ENCODE measurements at places on chromosomes 5 and 9. TPM values are rescaled to one million over a fixed set of nuclear protein-coding genes. Genes with fewer than 3 reads are reported as not detected.

DNA sequence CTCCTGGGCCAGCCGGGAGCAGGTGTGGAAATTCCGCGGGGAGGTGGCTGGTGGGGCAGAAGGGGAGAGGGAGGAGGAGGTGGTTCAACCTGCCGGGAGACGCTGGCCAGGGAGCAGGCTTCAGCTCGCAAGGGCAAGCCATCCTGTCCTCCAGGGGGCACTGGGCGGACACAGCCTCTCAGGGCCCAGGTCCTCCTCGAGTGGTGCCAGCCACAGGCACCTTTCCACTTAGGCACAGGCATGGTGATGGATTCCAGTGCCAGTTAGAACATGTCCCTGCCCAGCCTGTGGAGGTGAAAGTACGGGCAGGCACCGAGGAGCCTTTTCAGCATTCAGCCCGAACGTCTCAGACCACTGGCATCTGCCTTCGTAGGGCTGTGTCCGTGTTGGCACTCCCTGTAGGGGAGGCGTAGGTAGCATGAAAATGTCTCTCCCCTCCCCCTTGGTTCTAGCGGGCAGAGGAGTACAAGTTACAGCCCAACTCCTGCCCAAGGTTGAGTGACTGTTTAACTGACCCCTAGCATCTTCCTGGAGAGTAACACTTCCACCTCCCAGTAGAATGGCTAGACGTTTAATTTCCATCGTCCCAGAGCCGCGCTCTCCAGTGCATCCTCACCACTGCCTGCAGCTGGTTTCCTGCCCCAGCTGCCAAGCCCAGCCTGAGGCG is 48.9 kb downstream of the DAB2IP start:
- peak; percentile 48 for DNase-seq

DNA sequence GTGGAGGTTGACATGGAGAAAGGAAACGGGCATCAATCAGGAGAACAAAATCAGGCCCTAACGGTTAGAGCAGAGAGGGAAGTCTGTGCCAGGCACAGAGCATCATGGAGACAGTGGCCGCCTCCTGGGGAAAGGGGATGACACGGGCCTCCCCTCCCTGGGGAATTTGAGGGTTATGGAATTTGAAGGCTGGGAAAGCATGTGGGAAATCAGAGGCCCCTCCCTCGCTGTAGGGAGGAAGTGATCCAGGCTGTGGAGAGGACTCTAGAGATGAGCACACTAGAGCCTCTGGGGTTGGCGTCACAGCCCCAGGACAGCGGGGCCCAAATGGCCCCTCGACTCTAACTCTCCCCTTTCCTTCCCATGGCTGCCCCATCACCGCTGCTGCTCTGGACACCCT is 36.7 kb downstream of the PROP1 start:
- no peak for DNase-seq

DNA sequence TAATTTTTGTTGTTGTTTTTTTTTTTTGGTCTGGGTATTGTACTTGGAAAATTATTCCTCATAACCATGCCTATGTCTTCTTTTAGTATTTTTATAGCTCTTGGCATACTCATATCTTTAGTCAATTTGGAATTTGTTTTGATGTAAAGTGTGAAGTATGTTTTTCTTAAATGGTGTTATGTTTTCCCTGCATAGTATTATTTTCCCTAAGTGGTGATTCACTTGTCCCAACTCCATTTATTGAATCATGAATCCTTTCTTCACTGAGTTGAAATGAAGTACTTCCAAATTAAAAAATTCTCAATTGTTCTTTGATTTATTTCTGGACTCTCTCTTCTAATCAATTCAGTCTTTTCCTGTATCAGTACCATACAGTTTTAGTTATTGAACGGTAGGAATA is 46.5 kb downstream of the POLK start:
- no peak for DNase-seq

Gene PLAC8L1
- not detected for total RNA-seq

Gene CDKN2A
- 17.5 TPM for total RNA-seq

Measured in IMR-90 (cell line).